CD8-positive, alpha-beta memory T cell (primary cell): ENCODE measurements at places on chromosomes 1 and 21.

GRCh38 chr1:168613691-168614231 is 37.4 kb downstream of the XCL1 start:
- DNase-seq = no peak

DNA sequence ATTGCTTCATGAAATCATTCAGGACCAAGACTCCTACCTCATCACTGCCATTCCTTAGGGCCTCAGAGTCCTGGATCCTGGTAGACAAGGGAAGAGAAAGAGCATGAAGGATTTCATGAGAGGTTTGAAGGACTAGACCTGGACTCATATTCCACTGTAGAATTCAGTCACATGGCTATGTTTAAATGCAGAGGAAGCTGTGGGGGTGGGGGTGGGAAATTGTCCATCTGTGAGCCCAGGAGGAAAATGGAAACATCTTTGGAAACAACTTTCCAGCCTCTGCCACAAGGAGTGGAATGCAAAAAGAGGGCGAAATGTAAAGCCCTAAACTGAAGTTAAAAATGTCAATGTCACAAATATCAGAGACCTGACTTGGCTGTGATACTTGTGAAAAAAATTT is 73.0 kb downstream of the BRINP2 start:
- no peak for DNase-seq

DNA sequence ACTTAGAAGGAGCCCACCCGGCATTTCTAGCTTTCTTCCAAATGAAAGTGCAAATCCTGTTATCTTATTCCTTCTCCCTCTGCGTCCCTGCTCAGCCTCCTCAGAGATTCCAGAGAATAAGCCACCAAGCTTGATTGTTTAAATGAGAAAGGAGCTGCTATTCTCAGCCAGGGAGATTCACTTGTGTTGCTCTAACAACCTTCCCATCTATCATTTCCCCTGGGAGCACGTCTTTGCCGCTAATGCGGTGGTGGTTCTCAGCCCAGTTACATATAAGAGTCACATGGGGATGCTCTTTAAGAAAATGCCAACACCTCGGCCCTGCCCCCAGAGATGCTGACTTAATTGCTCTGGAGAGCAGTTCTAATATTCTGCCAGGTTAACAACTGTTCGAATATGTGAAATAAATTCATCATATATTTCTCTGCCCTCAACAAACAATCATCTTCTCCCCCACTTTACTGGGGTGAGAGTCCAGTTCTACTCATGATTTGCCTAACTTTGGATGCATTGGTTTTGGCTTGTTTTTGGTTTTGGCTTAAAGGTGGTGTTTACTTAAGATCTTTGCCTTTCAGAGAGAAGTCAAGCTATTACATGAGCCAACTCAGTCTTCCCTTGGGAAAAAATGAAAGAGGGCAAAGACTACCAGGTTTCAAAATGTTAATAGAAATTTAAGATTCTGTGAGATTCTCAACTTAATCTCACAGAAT is 213.9 kb downstream of the SEC16B start:
- no peak for DNase-seq

GRCh38 chr21:33951276-33952178 is 35.9 kb upstream of the ATP5PO start:
- no peak for DNase-seq

- DNase-seq = no peak
These were observed 1.5 kb downstream of the SHISA4 start for GRCh38 chr1:201890223-201890622.

- DNase-seq = peak; percentile 49
These were observed 70.8 kb upstream of the TENT5C start for GRCh38 chr1:117534995-117535467.
